ENCODE measurements at places on chromosomes 6 and 20.

DNA sequence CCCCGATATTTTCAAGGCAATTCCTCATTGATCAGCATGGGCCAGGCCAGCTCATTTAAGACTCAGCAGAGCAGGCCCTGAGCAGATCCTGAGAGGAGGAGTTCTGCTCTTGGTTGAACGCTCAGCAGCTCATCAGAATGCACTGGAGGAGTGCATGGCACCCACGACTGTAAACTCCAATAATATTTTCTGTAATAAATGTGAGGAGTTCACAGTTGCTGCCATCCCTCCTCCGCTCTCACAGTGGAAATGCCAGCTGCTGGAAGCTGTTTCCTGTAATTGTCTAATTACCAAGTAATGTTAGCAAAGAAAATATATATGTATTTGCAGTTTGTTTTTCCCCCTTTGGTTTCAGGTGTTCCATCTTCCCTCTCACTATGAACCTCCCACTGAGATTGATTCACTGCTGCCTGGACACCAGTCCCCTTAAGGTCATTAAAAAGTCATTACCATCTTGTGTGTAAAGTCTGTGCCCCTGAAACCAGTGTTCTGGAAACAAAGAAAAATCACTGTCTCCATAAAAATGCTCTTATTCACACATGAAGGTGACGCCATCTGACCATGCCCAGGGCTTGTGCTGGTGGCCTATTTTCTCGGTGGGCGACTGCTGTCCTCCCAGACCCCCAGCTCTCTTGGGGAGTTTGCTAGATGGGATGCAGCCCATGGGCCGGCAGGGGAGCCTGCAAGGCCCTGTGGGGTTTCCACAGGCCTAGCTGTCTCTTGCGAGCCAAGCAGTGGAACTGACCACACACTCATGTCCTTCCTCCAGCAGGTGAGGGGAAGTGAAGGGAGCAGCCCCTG is 374.2 kb downstream of the ZFAND3 start:
- DNase-seq = no peak

DNA sequence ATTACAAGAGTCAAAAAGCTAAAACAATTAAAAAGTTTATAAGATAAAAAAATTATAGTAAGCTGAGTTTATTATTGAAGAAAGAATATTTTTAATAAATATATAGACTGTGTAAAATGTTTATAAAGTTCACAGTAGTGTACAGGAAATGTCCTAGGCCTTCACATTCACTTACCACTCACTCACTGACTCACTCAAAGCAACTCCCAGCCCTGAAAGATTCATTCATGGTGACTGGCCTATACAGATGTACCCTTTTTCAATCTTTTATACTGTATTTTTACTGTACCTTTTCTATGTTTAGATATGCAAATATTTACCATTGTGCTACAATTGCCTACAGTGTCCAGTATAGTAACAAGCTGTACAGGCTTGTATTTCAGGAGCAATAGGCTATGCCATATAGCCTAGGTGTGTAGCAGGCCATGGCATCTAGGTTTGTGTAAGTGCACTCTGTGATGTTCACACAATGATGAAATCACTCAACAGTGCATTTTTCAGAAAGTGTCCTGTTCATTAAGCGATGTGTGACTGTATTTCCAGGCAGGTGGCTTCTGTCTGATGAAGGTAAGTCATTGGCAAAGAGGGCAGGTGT is 130.2 kb downstream of the BTBD3 start:
- no peak for DNase-seq

GRCh38 chr6:74585753-74586152 is 620.1 kb downstream of the COL12A1 start:
- DNase-seq = no peak

GRCh38 chr6:51738614-51739013 is 348.8 kb downstream of the PKHD1 start:
- no peak for DNase-seq

- no peak for DNase-seq
These were observed 67.3 kb downstream of the SCML4 start for GRCh38 chr6:107756660-107757355.

DNA sequence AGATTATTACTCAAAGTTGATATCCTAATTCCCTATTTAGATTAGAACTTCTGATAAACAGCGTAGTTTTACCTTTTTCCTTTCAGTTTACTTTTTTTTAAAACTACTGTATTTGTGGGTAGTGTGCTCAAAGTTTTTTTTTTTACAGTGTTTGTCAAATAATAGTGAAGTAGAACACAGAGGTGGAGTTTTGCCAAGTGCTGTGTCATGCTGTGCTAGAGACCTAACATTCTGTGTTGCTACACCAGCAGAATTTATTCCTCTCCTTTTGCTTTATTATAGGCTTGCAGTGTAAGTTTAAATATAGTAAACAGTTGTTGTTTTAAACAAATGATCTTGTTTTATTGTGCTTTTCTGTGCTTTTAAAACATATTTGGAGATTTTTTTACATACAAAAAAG is 125.4 kb downstream of the HIVEP1 start:
- DNase-seq = peak; percentile 29

DNA sequence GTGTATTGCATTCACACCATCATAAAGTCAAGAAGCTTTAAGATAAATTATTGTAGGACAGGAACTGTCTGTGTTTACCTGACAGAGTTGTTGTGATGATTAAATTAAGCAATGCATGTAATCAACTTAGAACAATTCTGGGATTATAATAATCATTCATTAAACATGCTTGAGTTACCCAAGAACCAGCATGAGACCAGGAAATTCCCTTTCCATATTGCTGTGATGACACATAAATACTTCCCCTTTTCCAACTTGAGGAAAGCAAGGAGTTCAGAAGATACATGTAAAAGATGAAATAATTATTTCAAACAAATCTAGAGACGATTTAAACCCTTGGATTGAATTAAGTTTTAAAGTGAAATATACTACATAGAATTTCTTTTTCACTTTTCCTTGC is 404.4 kb downstream of the GJA1 start:
- DNase-seq = no peak

DNA sequence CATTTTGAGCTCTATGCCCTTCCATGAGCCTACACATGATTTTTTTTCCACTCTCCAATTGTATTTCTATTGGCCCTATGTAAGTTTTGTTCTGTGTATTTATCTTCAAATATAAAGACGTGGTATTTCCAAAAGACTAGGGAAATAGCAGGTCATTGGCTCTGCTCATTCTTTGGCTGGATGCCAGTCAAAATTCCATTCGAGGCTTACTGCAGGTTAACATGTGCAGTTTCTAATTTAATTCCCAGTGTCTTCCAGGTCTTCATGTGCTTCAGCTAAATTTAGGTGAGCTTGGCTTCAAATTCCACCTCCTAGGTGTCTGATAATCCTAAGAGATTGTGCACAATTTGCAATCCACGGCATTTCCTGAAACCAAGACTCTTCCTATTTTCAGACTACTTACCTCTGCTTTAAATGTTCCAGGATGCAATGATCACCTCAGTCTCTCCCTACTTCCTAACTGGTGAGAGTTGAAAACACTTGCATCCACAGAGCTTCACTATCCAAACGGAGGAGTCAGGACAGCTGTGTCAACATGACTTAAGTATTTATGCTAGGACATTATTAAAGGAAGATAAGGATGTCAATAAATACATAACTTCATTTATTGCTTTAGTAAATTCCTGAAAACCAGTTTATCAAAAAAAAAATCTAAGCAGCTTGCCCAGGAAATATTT is 236.1 kb downstream of the COL12A1 start:
- DNase-seq = peak; percentile 14

DNA sequence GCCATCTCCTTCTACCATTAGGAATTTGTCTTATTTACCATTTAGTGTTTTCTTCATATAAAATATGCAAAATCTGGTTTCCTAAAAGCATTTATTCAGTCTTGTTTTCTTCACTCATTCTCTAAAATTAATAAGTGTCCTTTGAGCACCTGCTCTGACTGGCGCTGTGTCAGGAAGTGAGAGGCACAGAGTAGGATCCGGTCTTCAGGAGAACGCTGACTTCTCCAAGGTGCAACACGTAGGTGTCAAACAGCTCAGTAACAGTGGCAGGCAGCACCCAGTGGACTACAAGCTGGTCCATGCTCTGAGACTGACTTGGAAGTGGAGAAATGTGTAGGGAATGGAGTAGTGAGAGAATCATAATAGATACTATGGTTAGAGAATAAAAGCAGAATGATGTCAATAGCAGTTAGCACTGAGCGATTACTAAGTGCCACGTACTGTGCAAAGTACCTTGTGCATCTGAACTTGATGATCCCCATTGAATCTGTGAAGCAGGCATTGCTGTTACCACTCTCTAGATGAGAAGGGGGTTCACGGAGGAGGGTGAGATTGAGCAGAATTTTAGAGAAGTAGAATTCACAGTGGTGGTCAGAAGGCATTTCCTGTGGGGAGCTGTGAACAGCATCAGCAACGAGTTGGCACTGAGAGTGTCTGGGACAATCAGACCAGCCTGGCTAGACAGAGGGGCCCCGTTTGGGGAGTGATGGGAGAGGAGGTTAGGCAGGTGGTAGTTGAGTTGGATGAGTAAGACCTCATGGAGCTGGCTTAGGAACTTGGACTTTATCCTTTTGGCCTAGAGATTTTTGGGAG is 569.8 kb downstream of the QKI start:
- DNase-seq = no peak

GRCh38 chr20:33437141-33437911 is 6.2 kb downstream of the SNTA1 start:
- DNase-seq = peak; percentile 80

- no peak for DNase-seq
These were observed 30.4 kb upstream of the PI16 start for GRCh38 chr6:36924131-36924530.

- no peak for DNase-seq
These were observed 3.8 kb upstream of the SPO11 start for GRCh38 chr20:57325632-57326356.

DNA sequence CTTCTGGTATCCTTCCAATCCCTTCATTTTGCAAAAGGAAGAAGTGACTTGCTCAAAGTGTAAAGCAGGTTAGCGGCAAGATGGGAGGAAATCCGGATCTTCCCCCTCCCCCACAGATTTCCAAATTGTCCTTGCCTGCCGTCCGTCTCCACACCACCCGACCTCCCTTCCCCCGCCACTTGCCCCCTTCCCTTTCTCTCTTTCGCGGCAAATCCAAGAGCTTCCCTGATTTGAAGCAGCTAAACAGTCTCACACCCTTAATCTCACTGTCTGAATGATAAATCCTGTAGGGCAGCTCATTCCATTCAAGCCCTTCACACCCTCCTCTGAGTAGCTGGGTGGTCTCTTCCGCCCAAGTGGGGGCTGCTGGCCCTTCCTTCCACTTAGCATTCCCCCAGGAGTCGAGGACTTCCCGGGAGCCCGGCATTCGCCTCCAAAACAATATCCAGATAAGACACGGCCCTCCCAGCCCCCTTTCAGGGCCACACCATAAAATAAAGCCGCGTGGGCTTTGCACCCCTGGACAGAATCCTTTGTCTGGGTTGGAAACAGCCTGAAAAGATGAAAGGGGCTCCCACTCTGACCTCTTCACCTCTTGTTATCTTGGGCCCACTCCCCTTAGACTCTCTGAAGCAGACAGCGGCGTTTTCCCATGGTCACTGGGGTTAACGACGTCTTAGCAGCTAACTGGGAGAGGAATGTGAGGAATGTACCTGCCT is 44.0 kb upstream of the PIM1 start:
- DNase-seq = peak; percentile 95

DNA sequence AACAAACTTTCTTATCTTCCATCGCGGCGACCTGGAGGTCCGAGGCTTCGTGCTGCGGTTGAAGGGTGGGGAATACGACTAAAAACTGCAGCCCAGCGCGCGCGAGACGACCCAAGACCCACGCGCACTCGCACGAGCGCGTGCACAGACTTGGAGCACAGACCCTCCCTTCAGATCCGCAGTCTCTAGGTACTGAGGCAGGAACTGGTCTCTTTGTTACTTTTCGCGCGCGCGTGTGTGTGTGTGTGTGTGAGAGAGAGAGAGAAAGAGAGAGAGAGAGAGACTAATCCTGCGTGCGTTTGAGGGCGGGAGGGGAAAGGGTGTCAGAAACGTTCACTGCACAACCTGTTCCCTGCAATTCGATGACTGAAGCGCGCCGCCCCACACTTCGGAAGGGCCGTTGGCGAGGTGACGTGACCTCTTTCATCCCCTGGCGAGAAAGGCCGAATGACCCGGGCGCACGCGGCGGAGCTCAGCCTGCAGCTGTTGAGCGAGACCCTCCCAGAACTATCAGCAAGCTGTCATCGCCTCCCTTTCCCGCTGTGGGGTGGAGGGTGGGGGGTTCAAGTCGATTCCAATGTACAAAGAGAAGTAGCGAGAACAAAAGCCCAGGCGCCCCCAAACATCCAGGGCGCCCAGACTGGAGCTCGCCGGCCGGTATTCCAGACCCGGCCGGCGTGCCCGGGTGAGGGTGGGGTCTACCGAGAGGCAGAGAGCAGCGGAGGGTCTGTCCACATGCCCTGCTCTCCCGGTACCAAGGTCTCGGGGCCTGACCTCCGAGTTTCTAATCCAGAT is 1.5 kb upstream of the TUBB2B start:
- DNase-seq = peak; percentile 87

DNA sequence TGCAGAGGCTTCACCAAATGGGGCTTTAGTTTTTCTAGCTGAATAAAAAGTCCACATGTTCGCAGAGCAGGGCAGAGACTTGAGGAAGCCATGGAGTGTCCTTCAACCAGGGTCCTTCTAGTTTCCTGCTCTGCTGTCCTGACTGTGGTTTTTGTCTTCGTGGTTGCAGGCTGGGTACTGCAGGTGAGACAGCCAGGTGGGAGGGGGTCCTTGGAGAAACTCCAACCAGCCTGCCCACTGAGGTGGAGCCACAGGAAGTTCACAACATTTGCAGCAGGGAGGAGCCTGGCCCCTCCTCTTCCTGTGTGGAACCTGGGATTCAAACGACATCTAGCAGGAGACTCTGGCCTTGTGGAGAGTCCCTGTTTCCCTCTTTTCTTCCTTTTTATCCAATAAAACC is 68.8 kb upstream of the MYLIP start:
- no peak for DNase-seq

All from kidney (tissue), 22 donors.